ENCODE measurements at places on chromosomes 16 and 17. TPM values are rescaled to one million over a fixed set of nuclear protein-coding genes. Genes with fewer than 3 reads are reported as not detected.

GRCh38 chr17:19958023-19958422, 19.6 kb downstream of the AKAP10 start:
- no peak for DNase-seq

SHBG gene
- 0.97 TPM for total RNA-seq

- DNase-seq = no peak
Measured at GRCh38 chr16:17277981-17278381, 192.8 kb downstream of the XYLT1 start.

DNA sequence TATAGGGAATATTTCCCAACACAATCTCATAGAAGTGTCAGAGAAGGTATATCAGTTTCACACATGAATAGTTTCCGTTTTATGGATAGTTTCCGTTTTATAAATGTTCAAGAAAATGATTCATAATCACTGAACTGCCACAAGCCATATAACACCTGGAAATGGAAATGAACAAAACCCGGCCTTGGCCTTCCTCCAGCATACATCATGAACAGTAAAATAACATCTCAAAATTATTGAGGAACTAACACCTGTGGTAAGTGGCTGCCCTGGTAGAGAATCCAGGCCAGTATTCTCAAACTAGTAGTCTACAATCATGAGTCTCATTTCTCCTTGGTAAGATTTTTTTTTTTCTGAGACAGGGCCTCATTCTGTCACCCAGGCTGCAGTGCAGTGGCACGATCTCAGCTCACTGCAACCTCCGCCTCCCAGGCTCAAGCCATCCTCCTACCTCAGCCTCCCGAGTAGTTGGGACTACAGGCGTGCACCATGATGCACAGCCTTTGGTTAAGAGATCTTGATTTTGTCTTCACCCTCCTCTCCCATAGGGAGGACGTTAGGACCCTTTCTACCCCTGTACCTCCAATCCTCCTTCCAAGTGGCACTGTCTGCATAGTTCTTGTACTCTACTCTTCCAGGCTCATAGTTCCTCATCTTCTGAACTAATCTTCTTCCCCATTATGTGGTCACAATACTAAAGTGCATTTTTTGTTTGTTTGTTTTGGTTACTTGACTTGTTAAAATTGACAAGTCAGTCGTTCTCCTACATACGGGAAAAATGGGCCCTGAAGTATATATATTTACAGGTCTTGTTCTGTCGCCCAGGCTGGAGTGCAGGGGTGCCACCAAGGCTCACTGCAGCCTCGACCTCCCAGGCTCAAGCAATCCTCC, 15.0 kb upstream of the RGS9 start:
- no peak for DNase-seq

SPN gene
- total RNA-seq = not detected

- no peak for DNase-seq
Measured at GRCh38 chr16:57889960-57890751, 80.8 kb downstream of the CNGB1 start.

HEATR9 gene
- total RNA-seq = not detected

- DNase-seq = no peak
Measured at GRCh38 chr17:55818451-55819375, 67.9 kb downstream of the PCTP start.

Data from osteocyte (in vitro differentiated cells).